NCI-H446 (cell line): ENCODE measurements at places on chromosomes 5 and 9.
A peak's percentile ranks its signal among the peaks of the same experiment; 100 is the strongest.

GRCh38 chr9:75117564-75117963 lies 29.2 kb downstream of the OSTF1 start:
- no peak for DNase-seq

DNA sequence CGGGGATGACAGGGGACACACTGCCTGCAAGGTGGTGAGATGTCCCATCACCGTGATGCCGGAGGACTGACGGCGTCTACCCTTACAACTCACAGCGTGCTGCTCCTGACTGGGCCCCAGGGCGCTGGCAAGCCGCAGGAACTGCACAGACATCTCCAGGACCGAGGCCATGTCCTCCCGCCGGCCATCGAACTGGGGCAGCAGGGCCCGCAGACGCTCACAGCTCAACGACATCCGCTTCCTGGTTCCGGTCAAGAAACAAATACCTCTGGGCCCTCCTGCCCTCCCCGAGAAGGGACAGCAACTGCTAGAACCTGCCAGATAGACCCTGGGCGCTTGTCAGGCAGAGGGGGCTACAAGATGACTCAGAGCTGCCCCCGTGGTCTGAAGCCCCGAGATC lies 1.0 kb downstream of the SOHLH1 start:
- no peak for DNase-seq

GRCh38 chr5:128472036-128472435 lies 66.0 kb downstream of the FBN2 start:
- no peak for DNase-seq

DNA sequence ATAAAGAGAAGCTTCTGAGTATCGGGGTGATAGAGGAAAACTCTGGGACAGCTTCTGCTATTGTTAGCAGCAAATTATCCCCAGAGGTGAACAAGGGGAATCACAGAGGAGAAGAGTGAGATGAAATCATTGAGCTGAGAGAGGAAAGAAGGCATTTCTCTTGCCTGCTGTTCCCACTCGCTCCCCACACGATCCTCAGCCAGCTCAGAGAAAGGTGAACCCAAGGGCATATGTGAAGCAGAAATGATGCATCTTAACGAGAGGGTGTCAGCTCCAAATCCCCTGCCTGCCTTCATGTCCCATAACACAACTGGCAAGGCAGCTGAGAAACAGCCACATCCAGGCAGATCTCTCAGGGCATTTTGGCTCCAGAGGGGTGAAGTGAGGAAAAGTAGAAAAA lies 111.6 kb downstream of the BRINP1 start:
- no peak for DNase-seq

DNA sequence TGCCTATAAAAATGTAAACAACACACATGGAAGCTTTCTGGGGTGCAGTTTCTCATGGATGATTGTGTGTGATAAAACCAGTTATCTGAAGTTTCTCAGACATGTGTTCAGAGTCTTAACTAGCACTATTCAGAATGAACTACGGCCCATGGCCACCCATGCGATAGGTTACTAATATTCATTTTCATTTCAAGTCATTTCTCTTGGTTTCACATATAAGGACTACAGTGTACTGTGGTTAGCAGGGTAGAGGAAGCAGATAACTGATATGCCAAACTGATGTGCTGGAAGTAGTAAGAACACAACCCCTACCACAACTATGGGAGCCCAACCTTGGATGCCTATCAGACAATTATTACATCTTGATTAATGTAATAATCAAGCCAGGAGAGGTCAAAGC lies 372.1 kb downstream of the DTWD2 start:
- DNase-seq, result no peak

DNA sequence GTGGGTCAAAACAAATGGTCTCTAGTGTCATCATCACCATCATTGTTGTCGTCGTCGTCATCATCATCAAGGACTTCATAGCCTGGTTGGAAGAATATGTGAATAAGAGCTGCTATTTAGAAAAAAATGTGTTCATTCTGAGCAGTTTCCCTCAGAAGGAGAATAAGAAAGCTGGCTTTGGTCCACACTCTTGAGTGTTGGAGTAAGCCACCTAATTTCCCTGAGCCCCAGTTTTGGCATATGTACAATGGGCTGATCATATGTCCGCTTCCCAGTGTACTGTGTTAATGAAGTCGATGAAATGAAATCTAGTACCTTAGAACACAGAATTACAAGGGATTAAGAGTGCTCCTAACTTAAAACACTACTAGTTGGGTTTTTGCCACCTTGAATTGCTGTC lies 545.5 kb downstream of the CCDC171 start:
- no peak for DNase-seq

DNA sequence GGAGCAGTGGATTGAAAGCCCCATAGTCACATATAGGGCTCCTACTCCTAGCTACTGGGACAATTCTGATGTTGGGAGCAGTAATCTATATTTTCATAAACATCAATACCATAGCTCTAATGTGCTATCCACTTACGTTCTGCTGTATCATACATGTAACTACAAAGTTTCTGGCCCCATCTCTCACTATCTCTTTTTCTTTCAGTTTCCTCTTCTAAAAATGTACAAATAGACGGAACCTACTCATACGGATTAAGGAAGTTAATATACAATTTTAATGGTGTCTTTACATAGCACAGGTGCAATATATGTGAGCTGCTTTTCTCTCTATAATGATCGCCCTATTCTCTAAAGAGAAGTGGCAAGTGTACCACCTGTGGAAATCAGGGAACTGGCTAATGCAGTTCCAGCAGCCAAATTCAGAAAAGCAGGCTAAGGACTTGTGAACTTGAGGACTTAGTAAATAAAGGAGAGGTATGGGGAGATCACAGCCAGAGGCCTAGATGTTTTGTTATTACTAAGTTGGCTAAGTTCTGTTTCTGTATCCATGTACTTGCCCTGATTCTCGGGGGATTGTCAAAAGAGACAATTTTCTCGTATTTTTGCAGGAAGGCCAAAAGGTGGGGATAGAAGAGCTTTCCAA lies 1021.9 kb downstream of the CDH12 start:
- no peak for DNase-seq

- DNase-seq, result no peak
These were observed 158.1 kb upstream of the RPS23 start for GRCh38 chr5:82436291-82436690.

DNA sequence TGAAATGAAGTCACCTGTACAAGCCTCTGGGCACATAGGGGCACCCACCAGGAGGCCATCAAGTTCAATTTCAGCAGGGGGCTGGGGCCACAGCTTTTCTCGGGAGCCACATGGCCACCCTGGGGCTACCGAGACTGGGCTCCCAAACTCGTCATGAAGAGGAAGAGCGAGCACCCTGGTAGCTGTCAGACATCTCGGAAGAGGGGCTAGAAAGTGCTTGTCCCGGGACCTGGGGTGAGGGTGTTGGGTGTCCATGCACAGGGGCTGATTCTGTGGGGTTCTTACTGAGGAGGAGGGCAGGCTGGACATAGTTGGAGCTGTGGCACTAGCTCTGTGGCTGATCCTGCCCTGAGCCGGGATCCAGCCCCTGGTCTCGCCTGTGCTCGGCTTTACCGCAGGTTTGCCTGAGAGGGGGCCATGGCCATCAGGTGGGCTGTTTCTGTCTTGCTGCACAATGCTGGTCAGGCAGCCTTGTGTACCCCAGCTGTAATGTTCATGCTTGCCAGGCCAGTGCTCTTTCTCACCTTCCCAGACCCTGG lies 70.3 kb downstream of the PHF2 start:
- no peak for DNase-seq

GRCh38 chr5:157049605-157050004 lies 9.3 kb downstream of the HAVCR1 start:
- DNase-seq, result no peak

DNA sequence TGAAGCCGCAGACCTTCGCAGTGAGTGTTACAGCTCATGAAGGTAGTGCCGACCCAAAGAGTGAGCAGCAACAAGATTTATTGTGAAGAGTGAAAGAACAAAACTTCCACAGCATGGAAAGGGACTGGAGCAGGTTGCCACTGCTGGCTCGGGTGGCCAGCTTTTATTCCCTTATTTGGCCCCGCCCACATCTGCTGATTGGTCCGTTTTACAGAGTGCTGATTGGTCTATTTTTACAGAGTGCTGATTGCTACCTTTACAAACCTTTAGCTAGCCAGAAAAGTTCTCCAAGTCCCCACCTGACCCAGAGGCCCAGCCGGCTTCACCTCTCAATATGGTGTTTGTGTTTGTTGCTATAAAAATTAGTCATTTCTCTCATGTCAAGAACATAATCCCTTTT lies 49.7 kb downstream of the RECK start:
- DNase-seq, result no peak

DNA sequence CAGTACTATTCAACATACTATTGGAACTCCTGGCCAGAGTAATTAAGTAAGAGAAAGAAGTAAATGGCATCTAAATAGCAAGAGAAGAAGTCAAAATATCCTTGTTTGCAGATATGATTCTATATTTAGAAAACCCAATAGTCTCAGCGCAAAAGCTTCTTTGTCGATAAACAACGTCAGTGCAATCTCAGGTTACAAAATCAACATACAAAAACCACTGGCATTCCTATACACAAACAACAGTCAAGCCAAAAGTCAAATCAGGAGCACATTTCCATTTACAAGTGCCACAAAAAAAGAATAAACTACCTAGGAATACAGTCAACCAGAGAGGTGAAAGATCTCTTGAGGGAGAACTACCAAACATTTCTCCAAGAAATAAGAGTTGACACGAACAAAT lies 1901.9 kb upstream of the ACO1 start:
- no peak for DNase-seq

DNA sequence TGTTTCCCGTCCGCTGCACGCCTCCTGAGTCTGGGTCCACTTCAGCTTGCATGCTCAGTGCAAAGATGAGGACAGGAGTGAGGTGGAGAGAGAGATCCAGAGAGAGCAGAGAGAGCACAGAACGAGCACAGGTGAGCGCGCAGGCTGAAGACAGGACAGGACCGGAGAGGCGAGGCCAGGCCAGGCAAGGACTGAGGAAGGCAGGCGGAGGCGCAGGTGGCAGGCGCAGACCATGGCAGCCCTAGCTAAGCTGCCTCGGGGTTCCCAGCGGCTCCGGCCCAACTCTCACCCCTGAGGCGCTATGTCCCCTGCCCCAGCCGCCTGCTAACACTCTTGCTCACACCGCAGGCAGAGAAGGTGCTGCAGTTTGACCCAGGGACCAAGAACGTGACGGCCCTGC lies 9.7 kb downstream of the GRIN1 start:
- no peak for DNase-seq

- no peak for DNase-seq
These were observed 163.6 kb upstream of the IRX2 start for GRCh38 chr5:2914981-2915484.

- no peak for DNase-seq
These were observed 79.9 kb upstream of the CPEB4 start for GRCh38 chr5:173808079-173808808.

- DNase-seq, result no peak
These were observed 130.2 kb upstream of the SPEF2 start for GRCh38 chr5:35487233-35488025.

DNA sequence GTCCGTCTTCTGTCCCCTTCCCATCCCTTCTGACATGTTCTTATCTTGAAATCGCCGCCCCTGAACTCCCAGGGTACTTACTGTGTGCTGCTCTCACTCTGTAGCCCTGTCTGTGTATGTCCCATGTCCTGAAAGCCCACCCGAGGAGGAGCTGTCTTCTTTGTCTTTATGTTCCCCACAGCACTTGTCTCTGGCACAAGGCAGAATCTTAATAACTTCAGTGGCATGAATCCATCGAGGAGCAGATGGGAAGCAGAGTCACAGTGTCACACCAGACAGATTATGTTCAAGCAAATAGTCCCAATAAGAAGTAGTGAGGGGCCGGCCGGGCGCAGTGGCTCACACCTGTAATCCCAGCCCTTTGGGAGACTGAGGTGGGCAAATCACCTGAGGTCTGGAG lies 29.7 kb upstream of the LTC4S start:
- no peak for DNase-seq

GRCh38 chr5:56402266-56403220 lies 169.4 kb upstream of the ANKRD55 start:
- DNase-seq, result no peak

DNA sequence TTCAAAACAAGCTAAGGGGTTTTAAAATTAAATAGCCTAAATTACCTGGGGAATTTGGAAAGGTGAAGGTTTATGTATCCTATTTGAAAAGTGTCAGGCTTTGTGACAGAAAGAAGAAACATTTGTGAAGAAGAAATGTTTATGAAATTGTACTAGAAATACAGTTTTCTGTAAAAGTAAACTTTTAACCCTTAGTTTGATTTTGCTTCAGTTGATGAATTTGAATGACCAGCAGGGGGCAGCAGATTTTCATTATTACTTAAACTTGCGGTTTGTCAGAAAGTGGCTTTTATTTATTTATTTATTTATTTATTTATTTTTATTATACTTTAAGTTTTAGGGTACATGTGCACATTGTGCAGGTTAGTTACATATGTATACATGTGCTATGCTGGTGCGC lies 58.1 kb downstream of the NNT start:
- peak; percentile 67 for DNase-seq

DNA sequence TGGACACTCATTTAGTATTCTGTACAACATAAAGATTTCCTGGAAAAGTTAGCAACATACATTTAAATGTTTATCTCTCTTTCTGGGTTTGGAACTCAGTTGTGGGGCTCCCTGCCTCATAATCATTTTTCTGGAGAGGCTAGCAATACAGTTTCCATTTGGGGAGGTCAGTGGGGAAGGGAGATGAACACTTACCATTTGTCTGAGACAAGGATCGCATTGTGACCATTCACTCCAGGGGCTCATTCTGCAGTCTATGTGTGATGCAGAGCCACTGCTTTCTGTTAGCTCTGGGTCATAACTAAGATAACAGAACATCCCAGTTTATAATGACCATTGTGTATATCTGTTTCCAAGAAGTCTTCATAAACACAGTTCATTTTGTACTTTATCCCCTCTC lies 22.4 kb downstream of the C9 start:
- DNase-seq, result no peak

DNA sequence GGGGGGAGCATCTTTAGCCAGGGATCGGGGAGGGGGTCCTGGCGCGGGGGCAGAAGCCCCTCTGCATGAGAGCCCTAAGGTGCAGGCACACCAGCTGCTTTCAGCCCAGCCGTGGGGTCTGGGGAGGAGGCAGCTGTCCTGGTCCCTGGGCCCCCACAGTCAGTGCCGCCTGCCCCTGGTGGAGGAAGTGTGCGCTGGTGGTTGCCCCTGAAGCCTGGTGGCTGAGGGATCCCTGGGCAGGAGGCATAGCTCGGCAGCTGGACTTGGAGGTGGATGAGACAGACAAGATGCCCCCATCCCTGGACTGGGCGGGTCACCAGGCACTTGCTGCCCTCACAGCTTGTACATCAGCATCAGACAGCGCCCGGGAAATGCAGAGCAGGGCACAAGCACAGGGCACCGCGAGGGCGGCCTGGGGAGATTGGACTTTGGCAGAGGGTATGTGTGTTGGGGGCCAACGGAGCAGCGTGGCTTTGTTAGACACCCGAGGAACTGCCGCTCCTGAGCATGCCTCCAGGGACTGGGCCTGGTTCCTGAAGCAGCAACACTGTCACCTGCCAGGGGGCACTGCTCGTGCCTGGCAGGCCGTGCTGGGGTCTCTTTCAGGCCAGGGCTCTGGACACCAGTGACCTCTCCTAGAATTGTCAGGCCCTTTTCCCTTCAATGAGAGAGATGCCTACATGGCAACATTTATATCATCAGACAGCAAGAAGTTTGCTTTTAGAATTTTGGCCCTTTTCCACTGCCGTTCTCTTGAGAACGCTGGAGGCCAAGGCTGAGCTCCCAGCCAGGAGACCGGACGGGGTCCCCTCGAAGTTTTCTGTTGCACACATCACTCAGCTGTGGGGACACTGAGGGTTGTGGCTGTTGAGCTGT lies 41.9 kb upstream of the CTSL start:
- DNase-seq, result no peak

- DNase-seq, result no peak
These were observed 84.7 kb downstream of the PTTG1 start for GRCh38 chr5:160506006-160507004.
